Adipocyte (in vitro differentiated cells): ENCODE measurements at places on chromosomes 3 and 15.

DNA sequence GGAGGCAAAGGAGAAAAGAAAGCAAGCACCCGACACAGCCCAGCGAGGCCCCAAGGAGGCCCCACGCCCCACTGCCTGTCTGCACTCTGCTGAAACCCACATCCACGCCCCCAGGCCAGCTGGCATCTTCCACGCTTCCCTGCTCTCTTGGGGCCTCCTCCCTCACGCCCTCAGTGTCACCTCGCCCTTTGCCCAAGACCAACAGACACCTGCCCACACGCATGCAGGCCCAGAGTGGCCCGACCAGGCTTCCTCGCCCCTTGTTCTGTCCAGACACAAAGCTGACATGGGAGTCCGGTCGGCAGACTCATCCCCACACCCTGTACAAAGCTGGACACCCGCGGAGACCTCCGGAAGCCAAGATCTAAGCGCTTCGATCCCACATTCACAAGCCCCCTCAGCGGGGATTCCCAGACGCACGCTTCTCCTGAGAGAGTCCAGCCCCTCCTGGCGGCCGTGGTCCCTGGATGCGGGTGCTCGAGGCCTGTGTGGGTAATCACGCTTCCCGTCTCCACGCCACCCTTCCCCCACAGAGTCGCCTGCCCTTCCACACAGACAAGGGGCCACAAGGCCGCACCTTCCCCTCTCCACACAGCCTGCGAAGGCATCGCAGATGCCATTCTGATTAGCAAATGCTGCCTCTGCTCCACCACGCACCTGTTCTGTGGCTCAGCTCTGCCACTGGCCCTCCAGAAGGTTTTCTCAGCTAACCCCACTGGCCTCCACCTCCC, 176.6 kb downstream of the XXYLT1 start:
- peak; percentile 34 for DNase-seq

GRCh38 chr15:80640531-80641121, 54.5 kb upstream of the ABHD17C start:
- DNase-seq, result no peak

GRCh38 chr3:127172781-127173515, 20.0 kb upstream of the PRR23E start:
- peak; percentile 79 for DNase-seq

- DNase-seq, result no peak
Observed at GRCh38 chr3:52061121-52061910, 4.9 kb upstream of the DUSP7 start.

DNA sequence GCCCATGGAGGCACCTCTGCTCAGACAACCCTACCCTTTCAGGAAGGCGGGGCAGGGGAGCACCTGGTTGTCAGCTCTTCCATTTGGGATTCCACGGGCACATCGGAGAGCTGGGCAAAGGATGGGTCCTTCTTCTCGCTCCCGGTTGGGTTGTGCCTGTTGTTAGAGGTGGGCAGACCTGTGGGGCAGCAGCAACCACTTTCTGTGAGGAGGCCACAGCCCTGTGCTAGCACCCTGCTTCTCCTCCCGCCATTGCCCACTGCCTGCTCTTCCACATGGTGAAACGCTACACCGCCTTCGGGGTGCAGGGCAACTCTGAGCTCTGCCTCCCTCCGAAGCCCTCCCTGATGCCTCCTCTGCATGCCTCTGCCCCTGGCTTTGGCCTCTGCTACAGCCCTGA, 7.0 kb upstream of the HHATL start:
- DNase-seq, result no peak

- peak; percentile 56 for DNase-seq
Observed at GRCh38 chr3:24683090-24683489, 188.4 kb upstream of the THRB start.

GRCh38 chr3:116238846-116239565, 206.3 kb downstream of the LSAMP start:
- no peak for DNase-seq

GRCh38 chr3:42192334-42193200, 73.4 kb downstream of the CCK start:
- DNase-seq, result peak; percentile 16

DNA sequence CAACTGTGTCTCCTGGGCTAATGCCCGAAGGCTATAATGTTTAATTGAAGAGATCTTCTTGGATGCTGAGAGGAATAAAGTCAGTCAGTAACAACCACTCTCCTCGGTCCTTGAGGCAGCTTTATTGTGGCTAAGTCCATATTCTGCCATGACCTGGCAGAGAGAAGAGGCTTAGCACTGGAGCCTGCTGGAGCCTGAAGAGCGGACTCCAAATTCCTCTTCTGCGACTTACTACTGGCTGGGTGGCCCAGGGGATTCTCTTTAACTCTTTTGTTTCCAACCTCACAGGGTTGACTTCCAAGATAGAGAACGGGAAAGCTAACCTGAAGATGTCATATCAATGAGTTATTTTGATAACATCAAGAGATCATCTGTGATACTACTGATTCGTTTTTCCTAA, 71.1 kb downstream of the MYO1E start:
- DNase-seq, result no peak

DNA sequence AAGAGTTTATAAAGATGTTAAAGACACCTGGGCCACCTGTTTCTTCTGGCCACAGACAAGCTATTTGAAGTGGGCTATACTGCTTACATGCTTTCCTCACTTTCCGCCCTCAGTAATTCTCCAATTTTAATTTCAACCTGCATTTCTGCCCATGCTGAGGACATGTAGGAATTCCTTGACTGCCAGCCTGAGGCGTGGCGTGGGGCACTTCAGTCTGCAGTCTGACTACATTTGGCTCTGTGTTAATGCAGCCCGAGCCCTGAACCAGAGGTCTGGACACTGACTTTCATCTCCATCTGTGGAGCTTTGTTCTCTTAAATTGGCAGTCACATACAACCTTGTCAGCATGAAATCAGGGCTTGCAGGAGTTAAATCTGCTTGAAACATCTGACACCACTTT, 8.5 kb downstream of the UQCC5 start:
- peak; percentile 18 for DNase-seq

- DNase-seq, result peak; percentile 98
Observed at GRCh38 chr3:58383904-58384303, 49.7 kb downstream of the PDHB start.

GRCh38 chr3:99482191-99482590, 156.2 kb upstream of the COL8A1 start:
- no peak for DNase-seq

DNA sequence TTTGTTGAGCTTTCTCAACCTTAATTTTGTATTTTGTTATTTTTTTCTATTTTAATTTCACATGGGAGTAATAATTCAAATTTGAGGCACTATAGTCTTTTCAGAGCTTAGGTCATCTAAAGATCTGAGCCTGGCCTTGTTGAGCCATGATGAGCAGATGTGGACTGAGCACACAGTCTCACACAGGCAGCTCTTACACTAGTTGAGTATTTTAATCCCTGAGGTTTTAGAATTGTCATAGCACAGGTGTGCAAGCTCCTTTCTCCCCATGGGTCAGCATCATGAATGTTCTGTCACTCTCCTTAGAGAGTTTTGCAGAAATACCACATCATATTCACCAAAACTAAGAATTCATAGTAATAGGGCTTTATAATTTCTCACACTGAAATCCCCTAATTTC, 4.9 kb downstream of the ZBTB38 start:
- DNase-seq, result no peak

- no peak for DNase-seq
Observed at GRCh38 chr3:104385421-104385820, 981.3 kb upstream of the ALCAM start.

DNA sequence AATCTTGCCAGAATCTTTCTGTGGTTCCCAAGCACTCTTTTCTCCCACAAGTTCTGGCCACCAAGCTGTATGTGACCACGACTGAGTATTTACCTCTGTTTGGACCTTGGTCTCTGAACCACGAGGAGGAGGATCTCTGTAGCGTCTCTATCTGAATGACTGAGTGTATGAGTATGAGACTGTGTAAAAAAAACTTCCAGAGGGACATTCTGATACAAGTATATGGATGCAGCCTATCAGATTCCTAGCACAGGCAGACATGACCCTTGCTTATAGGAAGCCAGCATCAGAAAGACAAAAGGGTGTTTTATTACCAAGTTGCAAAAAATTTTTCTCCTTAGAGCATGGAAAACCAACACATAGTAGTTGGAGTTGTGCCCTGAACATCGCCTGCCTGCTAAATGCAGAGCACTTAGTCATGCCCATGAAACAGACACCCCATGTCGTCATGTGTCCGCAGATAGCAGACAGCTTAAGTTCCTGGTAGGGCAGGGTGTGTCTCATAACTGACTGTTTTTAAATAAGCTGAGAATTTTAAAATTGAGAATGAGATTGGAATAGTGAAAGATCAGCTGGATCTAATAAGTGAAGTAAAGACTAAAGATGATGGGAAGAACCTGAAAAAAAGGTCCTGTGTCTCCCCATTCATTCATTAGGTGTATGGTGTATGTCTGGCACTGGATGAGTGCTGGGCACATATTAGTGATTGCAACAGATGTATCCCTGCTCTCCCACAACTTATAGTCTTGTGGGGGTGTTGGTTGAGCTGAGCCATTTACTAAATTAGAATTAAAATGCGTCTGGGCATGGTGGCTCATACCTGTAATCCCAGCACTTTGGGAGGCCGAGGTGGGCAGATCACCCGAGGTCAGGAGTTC, 30.9 kb downstream of the DAG1 start:
- peak; percentile 97 for DNase-seq

DNA sequence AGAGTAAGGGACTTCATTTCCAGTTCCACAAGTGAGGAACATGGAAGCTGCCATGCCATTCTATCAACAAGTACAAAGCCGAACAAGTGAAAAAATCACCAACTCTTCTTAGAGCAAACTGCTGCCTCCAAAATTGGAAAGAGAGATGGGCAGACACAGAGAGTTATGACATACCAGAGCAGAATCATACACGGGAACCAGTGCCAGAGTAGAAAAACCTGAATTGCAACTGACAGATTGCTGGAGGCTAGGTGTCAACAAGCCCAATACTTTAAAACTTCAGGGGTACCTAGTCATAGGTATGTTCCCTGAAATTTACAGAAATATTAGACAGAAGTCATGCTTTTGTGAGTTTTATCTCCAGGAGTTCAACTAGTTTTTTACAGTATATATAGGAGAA, 62.0 kb downstream of the TTBK2 start:
- DNase-seq, result no peak

DNA sequence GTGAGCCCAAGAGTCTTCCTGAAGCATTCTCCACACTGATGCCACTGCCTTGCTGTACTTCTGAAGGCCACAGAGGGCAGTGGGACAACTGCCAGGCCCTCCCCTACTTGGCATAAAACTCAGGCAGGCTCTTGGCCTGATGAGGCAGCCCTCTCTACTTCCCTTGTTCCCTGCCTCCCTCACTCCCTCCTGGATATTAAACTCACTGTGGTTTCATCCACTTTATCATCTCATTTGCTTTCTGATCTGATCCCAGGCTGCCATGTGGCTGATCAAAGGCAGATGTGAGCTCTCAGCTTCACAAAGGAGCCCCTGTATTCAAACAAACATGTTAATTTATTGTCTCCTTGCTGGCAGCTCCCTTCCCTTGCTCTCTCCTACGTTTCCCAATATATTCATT, 533.5 kb downstream of the IGSF11 start:
- DNase-seq, result peak; percentile 11

DNA sequence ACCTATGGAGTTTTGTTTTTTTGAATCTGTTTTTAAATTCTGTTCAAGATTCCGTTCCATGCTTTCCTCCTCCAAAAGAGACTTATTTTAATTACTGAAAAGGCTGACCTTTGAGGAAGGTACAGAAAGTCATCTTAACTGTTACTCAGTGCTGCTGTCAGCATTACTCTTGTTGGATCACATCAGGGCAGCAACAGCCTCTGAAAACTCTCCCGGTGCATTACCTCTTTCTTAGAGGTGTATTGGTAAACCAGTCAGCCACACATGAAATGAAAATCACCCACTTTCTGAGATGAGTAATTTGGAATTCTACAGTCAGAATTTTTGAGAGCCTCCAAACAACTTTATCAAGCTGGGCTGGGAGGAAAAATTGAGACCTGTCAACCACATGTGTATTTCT, 88.5 kb upstream of the LIMD1 start:
- no peak for DNase-seq

- DNase-seq, result no peak
Observed at GRCh38 chr15:100373942-100374341, 32.2 kb upstream of the ADAMTS17 start.

DNA sequence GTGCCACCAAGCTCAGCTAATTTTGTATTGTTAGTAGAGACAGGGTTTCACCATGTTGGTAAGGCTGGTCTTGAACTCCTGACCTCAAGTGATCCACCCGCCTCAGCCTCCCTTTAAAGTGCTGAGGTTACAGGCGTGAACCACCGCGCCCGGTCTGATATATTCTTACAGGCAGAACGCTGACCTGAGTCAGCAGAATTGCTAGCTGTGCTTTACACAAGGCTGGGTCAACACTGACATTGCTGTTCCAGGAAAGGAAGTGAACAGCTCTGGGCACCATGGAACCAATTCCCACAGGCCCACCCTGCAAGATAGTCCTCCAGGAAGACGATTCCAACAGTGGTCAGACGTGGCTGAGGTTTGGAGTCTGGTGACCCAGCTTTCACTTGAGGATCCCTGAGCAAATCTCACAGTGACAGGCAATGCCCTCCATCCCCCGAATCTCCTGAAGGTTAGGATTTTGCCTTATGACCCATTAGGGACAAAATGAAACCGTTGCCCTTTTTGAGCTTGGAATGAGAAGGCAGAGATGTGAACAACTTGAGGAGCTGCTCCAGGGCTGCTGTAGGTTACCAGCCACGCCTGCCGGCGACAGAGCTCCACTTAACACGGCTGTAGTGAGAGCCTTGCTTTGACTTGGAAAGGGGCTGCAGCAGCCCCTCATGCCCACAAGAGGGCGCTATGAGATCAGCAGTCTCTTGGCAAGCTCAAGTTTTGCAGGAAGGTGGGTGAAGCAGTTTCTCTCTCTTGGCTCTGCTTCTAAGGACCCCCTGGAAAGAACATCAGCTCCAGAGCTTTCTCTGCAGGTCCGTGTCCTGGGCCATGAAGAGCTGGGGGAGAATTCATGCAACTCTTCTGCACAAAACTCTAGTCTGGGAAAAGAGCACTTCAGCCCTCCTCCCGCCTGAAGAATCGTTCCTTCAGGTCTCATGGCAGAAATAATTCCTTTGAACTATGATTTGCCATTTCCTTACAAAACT, 74.1 kb downstream of the SENP2 start:
- peak; percentile 88 for DNase-seq

- no peak for DNase-seq
Observed at GRCh38 chr15:28914483-28915023, 28.8 kb downstream of the APBA2 start.
